Activated CD4-positive, alpha-beta memory T cell treated with anti-CD3 and anti-CD28 coated beads for 36 hours (primary cell): ENCODE measurements at places on chromosomes 1 and 21. TPM values are rescaled to one million over a fixed set of nuclear protein-coding genes. Genes with fewer than 3 reads are reported as not detected.

Gene AKR7A3
- total RNA-seq = 0.80 TPM

Gene ORC1
- 42.5 TPM for total RNA-seq

Gene ADAMTS4
- total RNA-seq = 3.0 TPM

Gene DNAI4
- 1.6 TPM for total RNA-seq

DNA sequence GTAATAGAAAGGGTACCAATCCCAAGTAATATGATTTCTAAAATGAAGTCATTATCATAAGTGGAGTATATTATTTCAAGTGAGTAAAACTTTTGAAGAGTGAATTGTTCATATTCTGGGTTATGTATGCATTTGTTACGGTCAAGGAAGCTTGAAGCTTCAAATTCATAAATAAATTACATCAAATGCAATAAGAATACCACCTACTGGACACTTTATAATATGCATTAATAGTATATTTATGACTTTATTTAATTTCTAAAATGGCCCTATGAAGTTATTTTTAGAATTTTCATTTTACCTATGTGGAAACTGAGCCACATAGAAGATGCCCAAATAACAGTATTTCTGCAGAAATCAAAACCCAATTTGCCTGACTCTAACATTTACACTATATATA is 260.6 kb downstream of the SMYD3 start:
- no peak for DNase-seq

DNA sequence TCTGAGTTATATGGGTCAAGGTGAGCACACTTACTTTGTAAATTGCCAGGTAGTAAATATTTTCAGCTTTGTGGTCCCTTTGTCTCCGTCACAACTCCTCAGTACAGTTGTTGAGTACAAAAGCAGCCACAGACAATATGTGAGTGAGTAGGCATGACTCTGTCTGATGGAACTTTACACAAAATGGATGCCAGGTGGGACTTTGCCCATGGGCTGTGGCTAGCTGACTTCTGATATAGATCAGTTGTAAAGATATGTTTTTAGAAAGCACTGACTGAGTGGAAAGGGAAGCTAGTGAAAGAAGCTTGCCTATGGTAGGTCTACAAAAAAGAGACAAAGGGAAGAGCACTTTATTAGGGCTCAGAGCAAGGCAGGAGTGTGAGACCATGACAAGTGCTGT is 23.1 kb upstream of the IGSF5 start:
- DNase-seq = no peak

GRCh38 chr1:29646161-29646775 is 409.9 kb downstream of the PTPRU start:
- no peak for DNase-seq

DNA sequence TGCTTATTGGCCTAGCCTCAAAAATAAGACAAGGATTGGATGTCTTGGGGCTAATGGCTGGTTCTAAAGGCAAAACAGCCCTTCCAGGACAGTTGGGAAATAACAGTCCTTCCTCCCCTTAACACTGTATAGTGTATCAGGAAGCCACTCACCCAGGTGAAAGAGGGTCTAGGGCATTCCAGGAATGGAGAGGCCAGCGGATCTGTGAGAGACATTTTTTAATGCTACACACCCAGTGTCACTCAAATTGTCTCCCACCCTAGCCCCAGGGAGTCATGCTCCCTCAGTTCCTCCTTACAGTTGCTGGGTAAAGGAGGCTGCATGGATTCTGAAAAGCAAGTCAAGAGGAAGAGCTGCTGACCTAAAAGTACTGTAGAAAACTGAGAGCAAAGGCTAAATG is 24.1 kb upstream of the EXO1 start:
- DNase-seq = no peak

DNA sequence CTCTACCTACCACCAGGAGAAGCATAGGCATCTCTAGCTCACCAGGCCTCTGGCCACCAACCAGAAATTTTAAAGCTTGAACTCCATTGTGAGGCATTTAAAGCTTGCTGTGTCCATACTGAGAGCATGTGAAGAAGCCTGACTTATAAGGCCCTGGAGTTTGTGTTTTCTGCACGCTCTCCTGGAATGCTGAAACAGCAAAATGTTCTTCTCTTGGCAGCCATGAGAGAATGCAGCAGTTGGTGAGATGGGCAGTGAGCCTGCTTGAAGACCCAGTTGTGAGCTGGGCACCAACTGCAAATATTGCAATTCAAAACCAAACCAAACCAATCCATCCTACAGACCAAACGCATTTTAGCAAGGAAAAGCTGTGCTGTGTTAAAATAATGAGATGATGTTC is 170.0 kb upstream of the IVNS1ABP start:
- DNase-seq = no peak

DNA sequence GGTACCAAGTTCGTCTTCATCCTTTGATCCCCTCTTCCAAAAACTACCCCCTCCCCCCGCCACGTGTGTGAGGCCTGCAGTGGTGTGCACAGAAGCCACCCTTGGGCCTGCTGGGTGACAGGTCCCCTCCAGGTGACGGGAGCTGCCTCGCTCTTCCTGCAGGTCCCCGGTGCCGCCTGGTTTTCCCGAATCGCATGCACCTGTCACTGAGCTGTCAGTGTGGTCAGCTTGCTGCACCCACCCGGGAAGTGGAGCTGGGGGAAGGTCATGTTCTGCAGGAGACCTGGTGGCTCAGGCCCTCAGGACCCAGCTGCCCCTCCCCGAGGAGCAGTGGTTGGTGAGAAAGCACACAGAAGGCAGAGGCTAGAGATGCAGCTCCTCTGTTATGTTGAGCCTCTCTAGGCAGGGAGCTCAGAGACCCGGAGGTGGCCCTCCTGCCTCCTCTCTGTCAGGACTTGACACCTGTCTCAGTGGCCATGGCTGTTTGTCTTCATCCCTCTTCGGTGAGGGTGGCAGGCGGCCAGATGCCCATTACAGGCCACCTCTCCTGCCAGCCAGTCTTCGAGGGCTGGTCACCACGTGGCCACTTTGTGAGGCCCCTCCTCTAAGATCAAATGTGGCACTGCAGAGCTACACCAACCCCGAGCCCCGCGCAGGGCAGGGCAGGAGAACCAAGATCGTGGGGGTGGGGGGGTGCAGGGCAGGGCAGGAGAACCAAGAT is 60.9 kb downstream of the SKI start:
- DNase-seq = no peak

GRCh38 chr1:244672946-244673682 is 20.2 kb downstream of the DESI2 start:
- DNase-seq = no peak

GRCh38 chr1:86787621-86788020 is 83.2 kb downstream of the SH3GLB1 start:
- DNase-seq = no peak

- DNase-seq = no peak
Observed at GRCh38 chr1:226424221-226425003, 16.5 kb upstream of the PARP1 start.
